ENCODE measurements at places on chromosomes 1 and 21.

DNA sequence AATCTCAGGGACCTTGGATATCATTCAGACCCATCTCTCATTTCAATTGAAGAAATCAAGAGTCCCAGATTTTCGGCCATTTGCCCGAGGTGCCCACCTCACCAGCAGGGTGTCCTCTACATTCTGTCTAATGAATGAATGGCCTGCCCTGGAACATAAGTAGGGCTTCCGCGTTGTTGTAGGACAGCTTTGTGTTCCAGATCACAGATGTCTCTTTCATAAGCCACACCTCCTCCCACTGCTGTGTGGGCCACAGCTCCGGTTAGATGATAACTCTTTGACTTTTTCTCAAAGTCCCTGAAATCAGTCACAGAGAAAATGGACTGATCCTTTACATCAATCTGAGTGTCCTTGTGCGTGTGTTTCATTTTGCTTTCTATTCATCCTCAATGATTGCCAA is 144.4 kb downstream of the RGS7 start:
- no peak for DNase-seq

DNA sequence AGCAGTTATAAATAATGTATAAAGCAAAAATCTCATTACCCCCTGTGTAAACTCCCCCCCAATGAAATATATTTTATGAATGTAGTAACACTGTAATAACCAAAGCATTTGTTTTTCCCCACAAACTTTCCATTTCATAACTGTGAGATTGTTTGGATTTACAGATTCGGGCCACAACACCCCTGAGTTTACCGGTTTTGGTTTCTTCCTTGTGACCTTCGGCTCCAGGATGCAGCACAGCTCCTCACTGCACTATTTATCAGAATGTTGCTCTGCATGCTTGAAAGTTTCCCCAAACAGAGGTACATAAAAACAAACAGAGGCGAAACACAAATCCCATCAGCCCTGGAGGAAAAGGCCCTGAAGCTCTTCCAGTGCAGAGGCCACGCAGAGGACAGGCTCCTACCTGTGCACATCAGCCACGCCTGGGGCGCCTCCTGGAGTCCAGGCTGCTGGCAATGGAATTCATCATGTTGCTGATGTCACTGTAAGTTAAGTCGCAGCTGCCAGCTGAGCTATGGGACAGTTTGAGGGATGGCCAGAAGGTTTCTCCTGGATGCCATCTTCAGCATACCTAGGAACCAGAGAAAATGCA is 122.0 kb downstream of the LMO4 start:
- peak; percentile 9 for DNase-seq

- no peak for DNase-seq
Measured at GRCh38 chr1:194078765-194079164, 892.4 kb upstream of the B3GALT2 start.

GRCh38 chr1:228982637-228983036 is 247.4 kb downstream of the RHOU start:
- DNase-seq: no peak

- DNase-seq: no peak
Measured at GRCh38 chr1:113133038-113133437, 60.0 kb downstream of the LRIG2 start.

GRCh38 chr1:221839321-221839720 is 97.4 kb upstream of the DUSP10 start:
- no peak for DNase-seq

DNA sequence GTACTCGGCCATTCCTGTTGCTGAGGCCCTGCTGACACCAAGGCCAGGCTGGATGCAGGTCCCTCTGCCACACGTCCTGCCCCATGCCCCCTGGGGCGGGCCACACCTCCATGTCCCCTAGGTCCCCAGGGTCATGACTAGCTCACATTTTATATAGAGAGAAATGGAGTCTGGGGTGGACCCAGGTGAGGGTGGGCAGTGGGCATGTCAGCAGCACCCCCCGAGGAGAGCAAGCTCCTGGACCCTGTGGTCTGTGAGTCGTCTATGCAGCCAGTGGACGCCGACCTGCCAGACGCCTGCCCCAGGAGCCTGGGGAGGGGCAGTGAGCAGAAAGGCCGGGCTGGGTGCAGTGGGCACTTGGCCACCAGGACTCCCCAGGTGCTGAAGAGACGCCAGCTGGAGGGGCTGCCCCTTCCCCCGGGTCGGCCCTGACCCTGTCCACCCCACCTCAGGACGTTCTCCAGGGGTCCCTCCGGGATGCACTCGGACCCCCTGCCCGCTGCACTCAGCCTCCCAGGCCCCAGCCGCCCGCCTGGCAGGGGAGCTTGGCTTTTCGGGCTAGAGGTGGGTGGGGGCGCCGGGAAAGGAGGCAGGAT is 15.9 kb downstream of the SAMD11 start:
- DNase-seq: no peak

GRCh38 chr1:39272027-39272797 is 67.7 kb downstream of the MACF1 start:
- DNase-seq: no peak

DNA sequence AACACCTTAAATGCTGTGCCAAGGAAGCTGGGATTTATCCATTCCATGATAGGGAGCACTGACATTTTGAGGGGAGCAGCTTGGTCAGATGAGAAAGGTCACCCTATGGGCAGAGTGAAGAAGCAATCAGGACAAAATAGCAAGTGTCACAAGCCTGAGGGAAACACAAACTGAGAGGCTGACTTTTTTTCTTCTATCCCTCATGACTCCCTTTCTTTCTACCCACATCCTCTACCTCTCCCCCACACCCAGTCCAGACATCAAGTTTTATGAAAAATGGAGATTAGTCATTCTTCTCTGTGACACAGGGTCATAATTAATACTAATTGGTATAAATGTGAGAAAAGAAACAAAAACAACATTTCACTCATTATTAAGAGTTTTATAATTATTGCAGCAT is 103.1 kb downstream of the SLC25A24 start:
- no peak for DNase-seq

GRCh38 chr21:41819236-41819855 is 52.5 kb upstream of the RIPK4 start:
- no peak for DNase-seq

GRCh38 chr1:176542352-176542751 is 79.4 kb downstream of the PAPPA2 start:
- no peak for DNase-seq

GRCh38 chr1:33182401-33182841 is 578 bp upstream of the TRIM62 start:
- DNase-seq: peak; percentile 23

GRCh38 chr1:54415991-54416390 is 9.8 kb upstream of the SSBP3 start:
- no peak for DNase-seq

DNA sequence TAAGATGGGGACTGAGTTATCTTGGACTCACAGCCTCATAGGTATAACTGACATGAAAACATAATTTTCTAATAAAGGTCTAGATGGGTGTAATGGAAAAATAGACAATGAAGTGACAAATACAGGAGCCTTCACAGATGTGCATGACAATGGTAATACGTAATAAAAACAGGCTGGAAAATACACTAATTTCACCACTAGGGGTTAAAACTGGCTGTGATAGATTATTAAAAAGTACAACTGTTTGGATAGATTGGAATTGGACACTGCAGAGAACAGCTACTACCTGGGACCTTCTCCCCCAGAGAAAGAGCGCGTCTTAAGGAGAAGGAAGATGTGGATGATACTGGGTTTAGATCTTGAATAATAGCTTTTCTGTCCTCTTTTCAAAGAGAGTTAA is 9.8 kb downstream of the KAZN start:
- DNase-seq: no peak

DNA sequence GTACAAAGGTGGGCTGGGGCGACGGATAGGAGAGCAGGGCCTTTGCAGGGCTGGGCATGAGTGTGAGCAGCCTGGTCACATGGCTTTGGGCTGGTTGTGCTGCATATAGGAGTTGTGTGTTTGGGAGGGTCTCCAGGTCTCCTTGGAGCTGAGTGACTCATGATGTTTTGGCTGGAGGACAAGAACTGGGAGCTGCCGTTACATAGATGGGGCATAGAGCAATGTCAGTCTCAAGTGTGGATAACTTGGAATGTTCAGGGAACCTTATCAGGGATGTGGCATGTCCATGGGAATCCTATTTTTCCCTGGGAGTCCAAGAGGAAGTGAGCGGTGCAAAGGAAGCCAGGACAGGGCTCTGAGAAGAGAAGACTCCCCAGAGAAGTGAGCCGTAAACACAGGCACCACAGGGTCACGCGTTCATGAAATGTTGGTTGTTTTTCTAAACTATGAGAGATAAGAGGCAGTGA is 136.4 kb upstream of the KCNE2 start:
- no peak for DNase-seq

- DNase-seq: no peak
Measured at GRCh38 chr1:38326856-38327255, 280.3 kb upstream of the POU3F1 start.

DNA sequence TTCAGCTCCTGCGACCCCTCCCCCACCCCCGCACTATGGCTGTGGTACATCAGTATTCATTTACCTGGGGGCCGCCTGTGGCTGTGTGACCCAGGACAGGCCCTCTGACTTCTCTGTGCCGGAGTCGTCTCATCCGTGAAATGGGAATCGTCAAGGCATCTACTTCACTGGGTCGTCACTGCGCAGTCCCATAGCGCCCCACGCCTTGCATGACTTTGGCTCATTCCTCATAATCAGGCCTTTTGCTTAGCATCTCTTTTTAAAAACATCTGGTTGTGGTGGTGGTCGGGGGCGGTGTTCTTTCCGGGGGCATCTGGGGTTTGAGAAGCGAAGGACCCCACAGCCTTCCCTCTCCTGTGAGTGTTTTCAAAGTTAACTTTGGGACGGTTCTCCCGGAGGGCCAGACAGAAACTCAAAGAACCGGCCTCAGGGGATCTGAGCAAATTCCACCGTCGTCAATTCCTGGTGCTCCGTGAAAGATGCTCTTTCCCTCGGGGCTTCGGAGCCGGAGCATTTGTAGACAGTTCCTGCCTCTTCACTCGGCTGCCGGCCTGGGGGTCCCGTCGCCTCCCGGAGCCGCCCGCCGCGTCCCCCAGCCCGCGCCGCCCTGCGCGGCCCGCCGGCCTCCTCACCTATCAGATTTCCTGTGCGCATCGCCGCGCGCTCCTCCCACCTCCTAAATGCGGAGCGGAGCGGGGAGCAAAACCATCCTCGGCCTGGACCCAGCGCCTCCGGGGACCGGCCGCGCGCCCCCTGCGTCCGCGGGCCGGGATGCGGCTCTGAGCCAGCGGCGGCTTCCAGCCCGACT is at the start of gene B3GALT5:
TSS of gene B3GALT5 (plus strand) at position 708 of the 808 bp plus-strand sequence. CDS start 47,620 bp downstream, outside the sequence.
- DNase-seq: no peak

- DNase-seq: no peak
Measured at GRCh38 chr1:62481681-62482080, 44.8 kb downstream of the USP1 start.
